Smooth muscle cell of the umbilical artery (primary cell): ENCODE measurements at places on chromosomes 11 and 22. TPM values are rescaled to one million over a fixed set of nuclear protein-coding genes. Genes with fewer than 3 reads are reported as not detected.

Gene DLG2
- 1.5 and 2.1 TPM in 2 replicates for total RNA-seq

Gene FIBIN
- total RNA-seq, result 25.4 and 51.4 TPM in 2 replicates

Gene OTOG
- total RNA-seq, result not detected in 2 replicates

Gene DDTL
- total RNA-seq, result 0.59 and 0.60 TPM in 2 replicates

Gene P2RY6
- 2.2 and 3.3 TPM in 2 replicates for total RNA-seq

Gene APIP
- 32.4 and 33.4 TPM in 2 replicates for total RNA-seq

Gene NXF1
- total RNA-seq, result 21.1 and 49.2 TPM in 2 replicates

Gene DDI1
- total RNA-seq, result not detected in 2 replicates

Gene PHF21B
- not detected in 2 replicates for total RNA-seq

Gene ROM1
- 2.5 and 3.9 TPM in 2 replicates for total RNA-seq

Gene SRPRA
- 105 and 148 TPM in 2 replicates for total RNA-seq

Gene MISFA
- 0.09 TPM in 1 of 2 replicates, not detected in the other for total RNA-seq

Gene KRTAP5-1
- not detected in 2 replicates for total RNA-seq

Gene RBX1
- total RNA-seq, result 28.6 and 52.9 TPM in 2 replicates

Gene MGAT3
- under 0.01 and 0.09 TPM in 2 replicates for total RNA-seq

Gene SHISA8
- total RNA-seq, result not detected in 2 replicates

Gene SSTR3
- not detected in 2 replicates for total RNA-seq

Gene APOL1
- 14.6 and 29.1 TPM in 2 replicates for total RNA-seq
